ENCODE measurements at places on chromosomes 11 and 22.

- no peak for DNase-seq
Observed at GRCh38 chr11:107011977-107012376, 6.3 kb downstream of the GUCY1A2 start.

DNA sequence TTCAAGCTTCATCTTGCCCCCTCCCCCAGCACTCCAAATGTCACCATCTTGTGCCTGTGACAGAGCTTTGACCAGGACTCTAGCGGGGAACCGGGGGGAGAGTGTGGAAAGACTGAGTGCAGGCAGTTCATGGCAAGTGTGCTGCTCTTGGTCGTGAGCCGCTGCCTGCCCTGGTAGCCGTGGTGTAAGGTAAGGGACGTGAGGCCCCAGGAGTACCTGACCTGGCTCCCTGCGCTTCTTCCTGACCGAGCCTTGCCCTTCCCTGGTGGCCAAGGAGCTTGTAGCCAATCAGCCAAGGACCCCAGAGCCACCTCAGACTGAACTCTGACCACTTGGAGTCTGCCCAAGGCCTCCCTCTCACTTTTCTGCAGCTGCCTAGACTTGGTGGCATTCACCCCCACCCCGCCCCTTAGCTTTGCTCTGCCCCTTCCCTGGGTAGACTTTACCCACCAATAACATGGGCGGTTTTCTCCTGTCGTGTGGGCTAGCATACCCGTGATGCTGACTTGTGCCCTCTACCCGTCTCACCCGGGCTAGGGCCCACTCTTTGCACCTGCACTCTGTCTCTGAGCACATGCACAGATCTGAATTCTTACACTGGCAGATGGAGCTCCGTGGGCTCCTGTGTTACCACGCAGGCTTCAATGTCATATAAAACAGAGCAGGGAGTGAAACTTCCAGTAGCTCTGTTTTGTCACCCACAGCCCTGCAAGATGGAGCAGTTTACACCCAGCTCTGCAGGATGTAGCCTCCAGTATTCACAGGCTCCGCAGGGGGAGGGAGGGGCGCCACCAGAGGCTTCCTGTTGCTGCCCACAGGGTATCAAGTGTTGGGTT lies 1.5 kb downstream of the DGKZ start:
- no peak for DNase-seq

- DNase-seq: no peak
Observed at GRCh38 chr11:122268601-122269130, 152.7 kb upstream of the BLID start.

DNA sequence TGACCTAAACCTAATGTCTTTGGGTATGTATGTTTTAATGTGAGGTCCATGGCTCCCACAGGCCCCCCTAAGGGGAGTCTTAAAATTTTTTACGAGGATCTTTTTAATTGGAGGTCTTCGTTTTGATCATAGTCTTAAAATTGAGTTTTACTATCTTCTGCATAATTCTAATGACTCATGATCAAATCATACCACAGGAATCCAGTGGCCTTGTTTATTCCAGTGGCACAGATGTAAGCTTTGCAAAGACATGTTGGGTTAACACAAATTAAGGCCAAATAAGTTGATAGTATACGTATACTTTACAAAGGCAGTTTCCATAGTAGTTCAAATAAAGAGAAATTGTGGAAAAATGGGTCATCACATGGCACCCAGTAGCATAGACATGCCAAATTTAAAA lies 33.9 kb upstream of the FJX1 start:
- no peak for DNase-seq

DNA sequence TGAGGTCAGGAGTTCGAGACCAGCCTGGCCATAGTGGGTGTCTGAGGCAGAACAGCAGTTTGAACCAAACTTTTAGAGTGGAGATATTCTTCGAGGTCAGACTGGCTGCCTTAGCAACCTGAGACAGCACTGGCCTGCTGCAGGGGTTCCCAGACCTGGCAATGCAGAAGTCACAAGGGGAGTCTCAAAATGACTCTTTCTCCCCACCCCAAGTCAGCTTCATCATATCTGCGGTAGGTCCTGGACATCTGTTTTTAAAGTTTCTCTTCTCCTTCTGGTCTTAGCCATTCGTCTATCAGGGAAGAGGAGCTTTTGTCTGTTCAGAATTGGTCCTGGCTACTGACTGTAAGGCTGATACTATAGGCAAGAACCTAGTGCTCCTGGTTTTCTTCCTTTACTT lies 14.5 kb upstream of the CLMP start:
- DNase-seq: no peak

GRCh38 chr11:7495882-7496551 lies 10.7 kb downstream of the OLFML1 start:
- no peak for DNase-seq

DNA sequence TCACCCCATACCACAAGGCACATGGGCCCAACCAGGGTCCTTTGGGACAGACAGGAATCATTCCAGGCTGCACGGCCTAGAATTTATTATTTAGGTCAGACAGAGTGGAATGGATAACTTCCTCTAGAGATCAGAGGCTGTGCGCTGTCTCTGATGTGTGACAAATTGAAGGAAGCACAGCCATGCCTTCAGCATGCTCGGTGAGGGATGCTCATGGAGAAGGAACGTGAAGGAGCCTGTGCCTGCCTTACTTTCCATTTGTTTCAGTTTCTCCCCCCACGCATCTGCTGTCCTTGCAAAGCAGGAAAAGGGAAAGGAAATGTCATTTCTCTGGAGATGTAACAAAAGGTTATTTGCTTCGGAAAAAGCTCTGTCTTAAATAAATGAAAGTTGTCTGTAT lies 644.1 kb downstream of the OPCML start:
- no peak for DNase-seq

DNA sequence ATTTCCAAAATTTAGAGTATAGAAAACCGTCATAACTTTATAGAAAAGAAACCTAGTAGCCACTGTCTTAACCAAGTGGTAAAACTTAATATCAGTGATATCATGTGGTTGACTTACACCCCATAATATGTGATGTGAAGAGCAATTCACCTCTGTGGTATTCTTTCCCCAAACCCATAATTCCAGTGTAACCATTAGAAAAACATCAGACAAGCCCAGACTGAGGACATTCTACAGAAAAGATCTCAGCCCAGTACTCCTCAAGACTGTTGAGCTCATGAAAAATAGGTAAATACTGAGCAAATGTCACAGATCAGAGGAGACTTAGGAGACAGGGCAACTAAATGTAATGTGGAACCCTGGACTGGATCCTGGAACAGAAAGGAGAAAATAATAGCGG lies 134.6 kb downstream of the PGR start:
- no peak for DNase-seq

- no peak for DNase-seq
Observed at GRCh38 chr11:2099516-2100349, 39.5 kb downstream of the IGF2 start.

DNA sequence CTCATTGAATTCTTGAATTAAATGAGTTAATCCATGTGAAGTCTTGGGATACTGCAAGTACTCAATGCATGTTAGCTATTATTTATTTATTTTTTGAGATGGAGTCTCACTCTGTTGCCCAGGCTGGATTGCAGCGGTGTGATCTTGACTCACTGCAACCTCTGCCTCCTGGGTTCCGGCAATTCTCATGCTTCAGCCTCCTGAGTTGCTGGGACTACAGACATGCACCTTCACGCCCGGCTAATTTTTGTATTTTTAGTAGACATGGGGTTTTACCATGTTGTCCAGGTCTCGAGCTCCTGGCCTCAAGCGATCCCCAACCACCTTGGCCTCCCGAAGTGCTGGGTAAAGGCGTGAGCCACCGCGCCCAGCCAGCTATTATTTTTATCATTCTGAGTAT lies 9.4 kb downstream of the MMP7 start:
- no peak for DNase-seq

DNA sequence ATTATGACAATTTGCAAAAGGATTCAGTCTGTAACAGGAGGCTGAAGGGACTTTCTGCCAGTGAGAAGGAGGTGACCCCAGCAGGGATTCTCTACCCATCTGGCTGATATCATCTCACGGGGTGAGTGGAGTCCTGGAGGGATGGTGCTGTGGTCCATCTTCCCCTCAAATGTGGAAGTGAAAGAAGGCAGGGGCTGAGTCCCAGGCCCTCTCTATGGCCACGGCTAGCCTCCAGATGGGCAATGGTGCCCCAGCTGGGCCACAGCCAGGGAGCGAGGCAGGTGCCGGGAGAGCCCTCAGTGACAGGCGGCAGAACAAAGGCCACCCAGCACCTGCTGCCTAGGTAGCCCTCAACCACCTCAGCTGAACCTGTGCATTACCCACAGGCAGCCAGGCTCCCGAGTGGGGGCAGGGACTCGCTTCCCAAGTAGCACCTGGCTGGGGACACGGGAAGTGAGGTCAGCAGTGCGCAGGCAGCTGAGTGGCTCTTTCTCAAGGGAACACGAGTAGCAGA lies 6.7 kb downstream of the NECTIN1 start:
- no peak for DNase-seq
